ENCODE measurements at places on chromosomes 11 and 22.
A peak's percentile ranks its signal among the peaks of the same experiment; 100 is the strongest.

- no peak for DNase-seq
Observed at GRCh38 chr11:131609337-131609736, 238.9 kb downstream of the NTM start.

DNA sequence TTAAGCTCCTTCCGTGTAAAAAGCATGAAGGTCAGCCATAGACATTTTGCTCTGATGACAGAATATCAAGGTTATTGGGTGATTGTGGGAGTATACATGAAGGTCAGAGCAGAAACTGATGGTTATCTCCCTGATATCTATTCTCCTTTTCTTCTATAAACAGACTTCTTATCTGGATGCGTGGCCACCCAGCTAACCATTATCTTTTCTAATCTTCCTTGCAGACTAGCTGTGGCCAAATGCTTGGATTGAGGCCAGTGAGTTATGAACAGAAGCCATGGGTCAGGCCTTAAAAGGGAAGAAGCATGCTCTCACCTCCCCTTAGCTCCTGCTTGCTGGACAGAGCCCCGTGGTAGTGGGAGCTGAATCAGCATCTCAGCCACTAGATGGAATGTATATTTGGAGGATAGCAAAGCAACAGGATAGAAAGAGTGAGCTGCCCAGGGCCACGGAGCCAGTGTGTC lies 31.3 kb upstream of the LRRC55 start:
- no peak for DNase-seq

- no peak for DNase-seq
Observed at GRCh38 chr22:44623771-44624510, 78.1 kb upstream of the PRR5 start.

DNA sequence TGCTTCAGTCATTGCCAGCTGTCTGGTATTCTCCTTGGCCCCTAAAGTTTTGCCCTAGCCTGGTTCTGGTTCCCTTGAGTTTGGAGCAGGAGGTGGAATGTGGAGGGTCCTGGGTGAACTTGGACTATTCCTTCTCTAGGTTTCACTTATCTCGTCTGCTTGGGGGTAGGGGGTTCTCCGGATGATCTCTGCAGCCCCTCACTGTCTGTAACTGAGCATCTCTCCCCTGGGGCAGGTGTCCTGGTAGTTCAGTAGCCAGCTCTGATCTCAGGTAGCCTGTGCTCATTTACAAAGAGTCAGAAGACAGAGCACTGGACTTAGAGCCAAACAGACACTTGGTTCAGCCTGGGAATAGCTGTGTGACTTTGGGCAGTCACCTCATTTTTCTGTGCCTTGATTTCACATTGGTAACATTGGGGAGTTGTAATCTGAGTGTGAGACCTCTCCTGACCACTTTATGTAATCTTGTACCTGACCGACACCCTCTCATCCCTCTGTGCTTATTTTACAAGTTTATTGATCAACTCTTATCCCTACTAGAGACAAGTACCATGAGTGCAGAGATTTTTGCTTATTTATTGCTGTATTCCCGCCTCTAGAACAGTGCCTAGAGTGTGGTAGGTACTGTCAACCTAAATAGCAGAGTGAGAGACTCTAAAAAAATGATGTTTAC lies 804 bp downstream of the CCDC134 start:
- no peak for DNase-seq

- no peak for DNase-seq
Observed at GRCh38 chr22:35051013-35051535, 14.9 kb upstream of the ISX start.

- no peak for DNase-seq
Observed at GRCh38 chr22:48507171-48507570, 1320.5 kb downstream of the BRD1 start.

DNA sequence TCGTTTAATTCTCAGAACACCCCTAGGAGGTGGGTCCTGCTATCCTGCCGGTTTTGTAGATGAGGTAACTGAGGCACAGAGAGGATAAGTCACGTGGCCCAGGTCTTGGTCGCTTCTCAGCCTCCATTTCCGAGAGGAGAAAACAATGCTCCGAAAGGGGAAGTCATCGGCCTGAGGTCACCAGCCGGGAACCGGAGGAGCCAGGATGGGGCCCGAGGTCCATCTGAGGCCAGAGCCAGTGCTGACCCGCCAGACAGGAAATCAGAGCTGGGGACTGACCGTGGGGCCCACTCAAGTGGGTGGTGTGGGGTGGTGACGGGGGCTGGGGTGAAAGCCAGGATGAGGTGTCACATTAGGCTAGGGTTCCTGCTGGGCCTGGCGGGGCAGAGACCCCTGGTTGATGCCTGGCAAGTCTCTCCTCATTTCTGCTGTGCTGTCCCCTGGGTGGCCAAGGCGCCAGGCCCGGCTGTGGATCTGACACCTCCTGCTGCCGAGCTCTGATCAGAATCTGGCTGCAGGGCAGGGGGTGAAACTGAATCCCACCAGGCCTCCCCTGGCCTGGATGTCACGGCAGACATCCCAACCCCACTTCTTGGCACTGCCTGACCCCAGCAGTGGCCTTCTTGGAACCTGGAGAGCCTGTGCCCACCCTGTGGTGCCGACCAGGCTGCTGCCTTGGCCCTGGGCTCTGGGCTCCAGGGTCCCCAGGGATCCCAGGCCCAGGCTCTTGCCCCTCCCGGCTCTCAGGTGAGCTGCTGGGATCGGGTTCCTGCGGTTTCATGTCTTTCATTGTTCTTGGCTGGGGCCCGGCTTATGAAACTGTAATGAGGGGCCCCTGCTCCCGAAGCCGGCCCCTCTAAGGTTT lies 12.0 kb downstream of the TRIOBP start:
- DNase-seq, result no peak

DNA sequence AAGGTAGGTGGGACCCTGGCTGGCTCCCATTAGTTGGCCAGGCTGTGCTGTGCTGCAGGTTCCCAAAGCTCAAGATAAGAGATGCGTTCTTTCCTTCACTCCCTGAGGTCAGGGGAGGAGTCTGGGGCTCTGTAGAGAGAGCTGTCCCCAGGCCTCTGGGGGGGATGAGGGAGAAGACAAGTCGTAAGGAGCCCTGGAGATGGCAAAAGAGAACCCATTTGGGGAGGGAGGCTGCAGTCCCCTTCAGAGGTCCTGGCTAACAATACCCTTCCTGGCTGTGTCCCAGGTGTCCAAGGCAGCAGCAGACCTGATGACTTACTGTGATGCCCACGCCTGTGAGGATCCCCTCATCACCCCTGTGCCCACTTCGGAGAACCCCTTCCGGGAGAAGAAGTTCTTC lies 916 bp downstream of the GNG3 start:
- no peak for DNase-seq

DNA sequence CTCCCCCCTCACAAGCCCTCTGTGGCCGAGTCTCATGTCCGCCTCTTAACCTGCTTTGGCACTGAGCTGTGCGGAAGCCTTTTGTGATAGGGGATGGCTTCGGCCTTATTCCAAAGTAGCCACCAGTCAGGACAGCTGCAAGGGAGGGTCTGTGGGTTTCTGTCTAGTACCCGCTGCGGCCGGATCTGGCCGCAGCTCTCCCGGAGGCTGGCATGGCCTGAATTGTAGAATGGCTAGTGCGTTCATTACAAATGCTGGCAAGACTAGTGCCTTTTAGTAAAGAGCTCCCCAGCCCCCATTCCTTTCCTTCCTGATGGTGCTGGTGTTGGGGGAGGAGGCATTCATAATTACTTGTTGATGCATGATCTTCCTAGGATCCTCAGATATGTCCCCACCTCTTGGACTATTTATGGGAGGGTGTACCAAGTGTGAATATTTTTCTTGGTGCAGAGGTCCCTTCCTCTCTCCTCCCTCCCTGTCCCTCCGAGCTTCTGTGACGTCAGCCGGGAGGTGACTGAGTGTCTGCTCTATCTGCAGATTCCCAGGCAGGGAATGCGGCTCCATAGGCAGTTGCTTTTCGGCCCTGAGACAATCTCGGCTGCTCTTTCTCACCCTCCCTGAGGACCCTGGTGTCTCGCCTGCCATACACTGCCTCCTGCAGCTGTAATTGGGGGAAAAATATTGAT lies 108.7 kb upstream of the E2F8 start:
- DNase-seq, result no peak

DNA sequence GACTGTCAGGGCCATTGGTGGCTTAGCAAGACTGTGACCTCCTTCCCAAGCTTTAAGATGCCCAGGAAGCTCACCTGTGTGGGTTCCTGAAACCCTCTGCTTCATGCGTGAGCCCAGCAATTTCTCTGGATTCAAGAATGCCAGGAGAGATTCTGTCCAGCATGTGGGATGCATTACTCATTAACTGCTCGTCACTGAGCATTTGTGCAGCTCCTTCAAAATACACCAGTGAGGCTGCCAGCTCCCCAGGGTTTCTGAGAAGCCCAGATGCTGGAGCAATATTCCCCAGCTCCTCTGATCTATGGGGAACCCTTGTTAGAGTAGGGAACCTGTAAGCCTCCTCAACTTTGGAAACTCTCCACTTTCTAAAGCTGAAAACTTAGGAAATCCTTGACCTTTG lies 126.5 kb downstream of the CHST1 start:
- DNase-seq, result no peak

DNA sequence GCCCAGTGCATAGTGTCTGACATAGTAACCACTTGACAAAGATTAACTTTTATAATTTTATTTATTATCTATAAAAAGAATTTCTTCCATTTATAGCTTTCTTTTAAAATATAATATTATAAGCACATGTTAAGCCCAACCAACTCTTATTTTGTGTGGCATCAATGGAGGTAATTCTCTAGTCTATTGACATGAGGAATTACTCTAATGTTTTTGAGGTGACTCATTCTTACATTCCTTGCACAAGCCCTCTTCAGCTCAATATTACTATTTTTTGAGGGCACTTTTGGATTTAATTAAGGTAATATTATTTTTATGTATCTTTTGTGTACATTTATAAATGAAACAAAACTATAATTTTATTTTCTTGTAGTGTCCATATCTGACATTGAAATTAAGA lies 59.6 kb downstream of the AASDHPPT start:
- DNase-seq, result no peak

DNA sequence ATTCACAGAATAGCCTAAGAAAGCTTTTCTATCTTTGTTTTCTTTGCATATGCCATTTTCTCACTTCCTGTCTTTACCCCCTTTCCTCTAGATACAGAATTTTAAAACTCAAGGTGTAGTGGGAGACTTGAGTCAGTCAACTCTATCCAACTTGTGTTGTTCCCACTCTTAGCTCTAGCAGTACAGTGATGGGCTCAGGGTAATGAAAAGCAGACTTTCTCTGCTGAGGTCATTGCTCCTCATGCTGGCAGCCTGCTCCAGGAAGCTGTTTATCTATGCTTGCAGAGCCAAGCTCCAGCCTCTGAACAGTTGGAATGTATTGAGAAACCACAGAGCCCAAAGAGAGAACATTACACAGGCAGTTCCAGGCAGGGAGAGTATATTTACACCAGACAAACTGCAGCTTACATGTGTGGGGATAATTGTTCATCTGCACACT lies 68.1 kb downstream of the CSTPP1 start:
- DNase-seq, result peak; percentile 72

GRCh38 chr11:25615069-25615468 lies 716.9 kb upstream of the ANO3 start:
- no peak for DNase-seq

DNA sequence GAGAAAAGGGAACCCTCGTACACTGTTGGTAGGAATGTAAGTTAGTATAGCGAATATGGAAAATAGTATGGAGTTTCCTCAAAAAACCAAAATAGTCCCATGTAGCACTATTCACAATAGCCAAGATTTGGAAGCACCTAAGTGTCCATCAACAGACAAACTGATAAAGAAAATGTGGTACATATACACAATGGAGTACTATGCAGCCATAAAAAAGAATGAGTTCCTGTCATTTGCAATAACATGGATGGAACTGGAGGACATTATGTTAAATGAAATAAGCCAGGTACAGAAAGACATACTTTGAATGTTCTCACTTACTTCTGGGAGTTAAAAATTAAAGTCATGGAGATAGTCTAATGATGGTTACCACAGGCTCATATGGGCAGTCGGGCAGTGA lies 64.0 kb upstream of the RAB1B start:
- DNase-seq, result no peak
